Ovary (tissue), 10 donors: ENCODE measurements at places on chromosomes 3 and 15.
A peak's percentile ranks its signal among the peaks of the same experiment; 100 is the strongest.

DNA sequence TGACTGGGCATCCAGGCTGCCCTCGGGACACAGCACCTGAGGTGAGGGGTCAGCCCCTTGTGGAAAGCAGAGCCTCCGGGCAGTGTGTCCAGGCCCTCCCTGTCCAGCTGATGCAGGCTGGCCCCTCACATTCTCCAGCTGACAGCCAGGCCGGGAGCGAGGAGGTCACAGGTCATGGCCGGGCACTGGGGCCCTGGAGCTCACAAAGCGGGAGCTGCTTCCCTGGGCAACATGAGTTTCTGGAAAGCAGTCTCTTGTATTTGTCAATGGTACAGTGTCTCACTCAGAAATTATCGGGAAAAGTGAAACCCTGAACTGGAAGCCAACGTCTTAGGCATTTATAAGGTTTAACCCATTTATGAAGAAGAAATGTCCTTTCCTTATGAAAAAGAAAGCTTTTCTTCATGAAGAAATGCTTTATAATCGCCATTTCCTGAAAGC, 118.5 kb downstream of the OPA1 start:
- peak; percentile 26 for DNase-seq

GRCh38 chr3:1068985-1069384, 23.8 kb upstream of the CNTN6 start:
- DNase-seq = no peak

- no peak for DNase-seq
These were observed 461.4 kb downstream of the DIPK2A start for GRCh38 chr3:144433006-144433405.

- no peak for DNase-seq
These were observed 14.6 kb downstream of the PLSCR5 start for GRCh38 chr3:146590521-146590920.

DNA sequence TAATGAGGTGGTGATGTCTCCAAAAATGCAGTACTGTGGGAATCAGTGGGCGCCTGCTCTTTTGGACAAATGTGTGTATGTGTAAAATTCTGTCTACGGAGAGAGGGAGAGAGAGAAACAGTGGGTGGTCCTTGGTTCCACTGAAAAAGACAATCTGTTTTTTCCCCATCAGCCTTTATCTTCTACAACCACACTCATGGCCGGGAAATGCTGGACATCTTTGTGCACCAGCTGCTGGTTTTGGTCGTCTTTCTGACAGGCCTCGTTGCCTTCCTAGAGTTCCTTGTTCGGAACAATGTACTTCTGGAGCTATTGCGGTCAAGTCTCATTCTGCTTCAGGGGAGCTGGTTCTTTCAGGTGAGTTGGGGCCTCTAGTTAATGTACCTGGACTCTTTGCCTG, 51.2 kb upstream of the ADGRG7 start:
- DNase-seq = no peak

- no peak for DNase-seq
These were observed 8.1 kb upstream of the SLC25A36 start for GRCh38 chr3:140933552-140933951.

DNA sequence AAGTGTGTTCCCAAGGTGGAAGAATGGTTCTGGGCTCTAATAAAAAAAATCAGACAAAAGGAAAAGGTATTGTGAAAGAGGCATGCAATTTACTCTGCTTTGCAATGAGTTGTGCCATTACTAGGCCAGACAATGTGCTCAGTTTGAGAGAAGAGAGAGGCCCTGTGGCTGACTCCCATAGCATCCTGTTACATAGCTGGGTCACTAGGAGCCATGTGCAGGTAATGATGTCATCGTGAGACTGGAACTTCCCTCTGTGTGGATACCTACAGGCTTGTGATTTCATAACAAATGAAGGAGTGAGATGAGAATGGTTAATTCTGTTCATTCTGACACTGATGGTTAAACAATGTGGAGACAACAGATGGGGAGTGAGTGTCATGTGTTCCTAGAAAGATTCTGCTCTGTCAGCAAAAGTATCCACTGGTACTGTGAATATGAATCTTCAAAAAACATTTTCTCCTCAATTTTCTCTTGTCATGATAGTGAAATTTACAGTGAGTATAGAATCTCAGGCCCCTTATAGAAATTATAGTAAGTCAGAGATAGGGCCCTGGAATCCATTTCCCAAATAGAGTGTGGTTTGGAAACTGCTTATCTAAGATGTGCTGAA, 648.7 kb upstream of the DPPA4 start:
- no peak for DNase-seq

DNA sequence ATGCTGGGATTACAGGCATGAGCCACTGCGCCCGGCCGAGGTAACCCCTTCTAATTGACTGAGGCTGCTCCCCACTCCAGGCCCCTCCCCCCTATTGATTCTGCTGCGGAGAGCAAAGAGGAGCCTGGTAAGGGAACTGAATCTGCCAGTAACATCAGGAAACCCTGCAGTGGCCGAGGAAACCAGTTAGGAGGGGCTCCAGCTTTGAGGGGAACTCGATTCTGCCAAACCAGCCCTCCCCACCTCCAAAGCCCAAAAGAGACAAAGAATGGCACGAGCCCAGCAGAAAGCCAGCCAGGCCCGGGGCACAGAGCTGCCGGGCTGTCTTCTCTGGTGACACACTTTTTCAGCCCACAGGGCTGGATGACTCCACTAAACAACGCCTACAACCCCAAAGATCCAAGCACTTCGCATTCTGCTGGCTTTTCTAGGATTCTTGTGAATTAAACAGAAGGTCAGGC, 15.0 kb upstream of the ACAD9 start:
- no peak for DNase-seq

- peak; percentile 51 for DNase-seq
These were observed 28.3 kb upstream of the MASP1 start for GRCh38 chr3:187319699-187320302.

DNA sequence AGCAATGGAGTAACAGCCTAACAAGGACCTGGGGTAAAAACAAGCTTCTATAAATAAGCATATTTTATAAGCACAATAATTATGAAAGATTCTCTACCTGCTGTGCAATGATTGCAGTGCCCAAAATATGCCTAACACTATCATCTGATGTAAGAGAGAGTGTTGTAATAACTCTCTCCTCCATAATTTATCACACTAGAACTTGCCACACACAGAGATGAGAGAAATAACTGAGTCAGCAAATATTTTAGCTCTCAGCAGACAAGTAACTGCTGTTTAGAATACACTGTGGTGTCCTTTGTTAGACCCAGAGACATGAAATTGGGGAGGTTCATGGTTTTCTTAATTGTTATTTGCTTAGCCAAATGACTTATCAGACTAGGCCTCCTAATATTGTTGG, 105.3 kb upstream of the ACP3 start:
- DNase-seq = no peak

- no peak for DNase-seq
These were observed 40.4 kb downstream of the OR4F15 start for GRCh38 chr15:101852356-101852755.

DNA sequence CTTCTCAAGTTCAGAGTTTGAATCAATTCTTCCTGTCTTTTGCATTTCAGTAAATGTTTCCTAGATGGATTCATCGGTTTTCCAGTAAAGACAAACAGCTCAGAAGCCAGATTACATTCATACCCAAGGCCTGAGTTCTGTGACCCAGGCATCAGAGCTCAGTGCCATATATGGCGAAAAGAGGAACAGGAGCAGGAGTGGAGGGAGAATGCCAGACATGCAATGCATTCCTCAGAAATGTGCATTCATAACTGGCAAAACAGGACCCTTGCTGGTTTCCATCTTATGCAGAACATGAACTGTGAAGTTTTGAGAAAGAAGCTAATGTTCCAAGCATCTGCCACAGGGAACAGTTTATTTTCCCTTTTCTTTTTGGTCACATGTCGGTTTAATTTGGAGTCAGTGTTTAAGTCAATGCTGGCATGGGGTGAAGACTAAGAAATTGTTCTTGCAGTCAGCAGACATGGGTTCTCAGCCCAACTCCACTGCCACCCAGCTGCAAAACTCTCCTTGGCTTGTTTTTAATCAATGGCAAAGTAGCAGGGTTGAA, 116.5 kb downstream of the LPP start:
- DNase-seq = no peak

- no peak for DNase-seq
These were observed 1137.9 kb downstream of the ROBO2 start for GRCh38 chr3:78177780-78178179.

- peak; percentile 78 for DNase-seq
These were observed at the start of gene ACOX2 for GRCh38 chr3:58536501-58537411. Gene ACOX2 (minus strand): TSS chr3:58537190. CDS start chr3:58535106, 2,084 bp downstream.

DNA sequence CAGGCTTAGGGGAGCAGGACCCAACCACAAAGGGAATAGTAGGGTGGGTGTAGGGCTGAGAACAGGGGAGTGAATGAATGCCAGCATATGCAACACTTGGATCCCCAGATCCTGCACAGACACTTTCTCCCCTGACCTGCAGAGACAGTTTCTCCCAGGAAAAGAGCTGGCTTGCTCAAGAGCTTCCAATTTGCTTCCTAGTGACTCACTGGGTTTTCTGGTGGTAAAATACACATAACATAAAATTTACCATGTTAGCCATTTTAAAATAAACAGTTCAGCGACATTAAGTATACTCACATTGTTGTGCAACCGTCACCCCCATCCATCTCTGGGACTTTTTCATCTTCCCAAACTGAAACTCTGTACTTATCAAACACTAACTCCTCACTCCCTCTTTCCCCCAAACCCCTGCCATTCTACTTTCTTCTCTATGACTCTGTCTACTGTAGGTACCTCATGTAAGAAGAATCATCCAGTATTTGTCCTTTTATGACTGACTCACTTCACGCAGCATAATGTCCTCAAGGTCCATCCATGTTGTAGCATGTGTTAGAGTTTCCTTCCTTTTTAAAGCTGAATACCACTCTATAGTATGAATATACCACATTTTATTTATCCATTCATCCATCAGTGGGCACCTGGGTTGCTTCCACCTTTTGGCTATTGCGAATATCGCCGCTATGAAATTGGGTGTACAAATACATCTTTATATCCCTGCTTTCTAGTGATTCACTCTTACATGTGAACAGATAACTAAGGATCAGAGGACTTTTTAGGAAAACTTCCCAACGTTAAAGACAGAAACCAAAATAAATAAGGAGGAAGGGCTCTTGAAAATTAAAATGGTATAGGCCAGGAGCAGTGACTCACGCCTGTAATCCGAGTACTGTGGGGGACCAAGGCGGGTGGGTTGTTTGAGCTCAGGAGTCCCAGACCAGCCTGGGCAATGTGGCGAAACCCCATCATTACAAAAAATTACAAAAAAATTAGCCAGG, 95.6 kb upstream of the TJP1 start:
- no peak for DNase-seq

DNA sequence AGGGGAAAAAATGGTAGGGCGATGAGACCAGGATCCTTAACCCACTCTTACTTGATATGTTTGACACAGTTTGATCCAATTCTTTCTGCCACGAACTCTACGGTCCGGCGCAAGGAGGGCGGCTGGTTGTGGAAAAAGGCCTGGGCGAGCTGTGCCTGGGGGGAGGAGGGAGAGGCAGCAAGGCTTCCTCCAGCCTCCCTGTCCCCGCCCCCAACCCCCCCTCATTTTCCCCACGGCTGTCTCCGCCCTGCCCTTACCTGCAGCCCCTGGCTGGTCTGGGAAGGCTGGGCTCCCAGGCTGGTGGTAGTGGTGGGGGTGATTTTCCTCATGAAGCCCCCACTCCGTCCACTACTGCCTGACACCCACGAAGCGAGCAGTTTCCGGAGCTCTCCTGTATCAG, 8.0 kb downstream of the CDAN1 start:
- DNase-seq = no peak

DNA sequence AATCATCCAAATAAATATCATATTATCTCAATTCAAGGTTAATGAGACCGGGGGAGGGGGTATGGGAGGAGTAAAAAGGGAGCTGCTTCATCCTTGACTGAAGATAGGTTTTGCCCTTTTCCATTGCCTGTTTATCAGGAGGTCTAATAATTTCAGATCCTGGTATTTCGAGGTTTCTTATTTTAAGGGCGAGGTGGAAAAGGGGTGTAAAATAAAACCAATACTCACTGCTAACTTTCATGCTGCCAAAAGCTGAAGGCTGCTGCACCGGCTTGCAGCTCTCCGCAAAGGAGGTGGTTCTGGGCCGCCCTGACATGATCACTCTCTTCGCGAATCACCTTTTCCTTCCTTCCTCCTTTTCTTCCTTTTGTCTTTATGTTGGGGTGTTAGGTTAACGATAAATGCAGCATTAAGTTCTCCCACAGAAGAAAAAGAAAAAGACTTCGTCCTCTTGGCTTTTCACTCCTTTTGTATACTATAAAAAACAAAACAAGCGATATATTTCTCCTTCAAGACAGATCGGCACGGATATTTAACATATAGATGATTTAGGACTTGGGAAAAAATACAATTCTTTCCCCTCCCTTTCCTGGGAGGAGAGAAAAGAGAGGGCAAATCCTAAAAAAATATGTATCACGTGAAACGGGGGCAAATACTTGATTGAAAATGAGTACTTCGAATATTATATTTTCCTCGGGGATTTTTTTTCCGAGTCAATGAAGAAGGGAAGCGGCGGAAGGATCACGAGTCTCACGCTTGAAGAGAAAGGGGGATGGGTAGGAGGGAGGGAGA, 932 bp downstream of the GSK3B start:
- no peak for DNase-seq

DNA sequence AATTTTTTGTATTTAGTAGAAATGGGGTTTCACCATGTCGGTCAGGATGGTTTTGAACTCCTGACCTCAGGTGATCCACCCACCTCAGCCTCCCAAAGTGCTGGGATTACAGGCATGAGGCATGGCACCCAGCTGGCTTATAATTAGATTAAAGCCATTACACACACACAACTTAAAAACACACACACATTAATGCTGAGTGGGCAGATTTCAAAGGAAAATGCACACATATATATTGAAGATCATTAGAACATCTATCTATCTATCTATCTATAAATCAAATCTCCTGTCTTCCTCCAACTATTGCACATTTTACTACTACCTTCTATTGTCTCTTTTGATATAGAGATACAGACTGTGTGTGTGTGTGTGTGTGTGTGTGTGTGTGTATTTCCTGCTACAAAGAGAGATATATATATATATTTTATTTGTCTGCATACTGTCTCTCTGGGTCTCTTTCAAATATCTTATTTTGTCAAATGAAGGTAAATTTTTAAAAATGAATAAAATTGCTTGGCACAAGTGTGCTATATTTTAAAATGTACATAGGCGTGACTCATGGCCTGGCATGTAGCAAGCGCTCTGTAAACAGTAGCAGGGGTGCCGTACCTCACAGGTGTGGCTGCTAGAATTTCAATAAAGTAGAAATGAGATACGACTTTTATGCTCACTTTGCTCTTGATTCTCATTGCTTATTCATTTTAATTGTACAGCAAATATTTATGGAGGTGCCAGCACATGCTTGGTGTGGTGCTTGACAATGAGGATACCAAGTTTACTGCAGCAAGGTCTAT, 655.8 kb downstream of the AGBL1 start:
- DNase-seq = no peak

DNA sequence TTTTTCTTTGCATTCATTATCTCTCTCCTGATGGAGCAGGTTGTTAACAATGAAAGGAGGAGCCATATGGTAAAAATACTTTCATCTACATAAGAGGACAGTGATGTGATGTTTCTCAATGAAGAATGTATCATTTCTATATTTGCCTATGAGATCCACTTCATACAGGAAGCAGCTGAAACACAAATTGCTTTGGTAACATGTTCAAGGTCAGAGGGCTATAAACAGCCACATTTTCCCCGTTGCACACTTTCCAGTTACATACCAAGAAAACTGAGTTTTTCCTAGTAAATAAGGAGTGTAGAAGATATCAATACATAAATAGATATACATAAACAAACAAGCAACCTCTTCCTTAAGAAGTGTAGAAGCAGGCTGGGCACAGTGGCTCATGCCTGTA, 32.6 kb upstream of the GYG1 start:
- no peak for DNase-seq
